ENCODE measurements at places on chromosomes 13 and 19.

DNA sequence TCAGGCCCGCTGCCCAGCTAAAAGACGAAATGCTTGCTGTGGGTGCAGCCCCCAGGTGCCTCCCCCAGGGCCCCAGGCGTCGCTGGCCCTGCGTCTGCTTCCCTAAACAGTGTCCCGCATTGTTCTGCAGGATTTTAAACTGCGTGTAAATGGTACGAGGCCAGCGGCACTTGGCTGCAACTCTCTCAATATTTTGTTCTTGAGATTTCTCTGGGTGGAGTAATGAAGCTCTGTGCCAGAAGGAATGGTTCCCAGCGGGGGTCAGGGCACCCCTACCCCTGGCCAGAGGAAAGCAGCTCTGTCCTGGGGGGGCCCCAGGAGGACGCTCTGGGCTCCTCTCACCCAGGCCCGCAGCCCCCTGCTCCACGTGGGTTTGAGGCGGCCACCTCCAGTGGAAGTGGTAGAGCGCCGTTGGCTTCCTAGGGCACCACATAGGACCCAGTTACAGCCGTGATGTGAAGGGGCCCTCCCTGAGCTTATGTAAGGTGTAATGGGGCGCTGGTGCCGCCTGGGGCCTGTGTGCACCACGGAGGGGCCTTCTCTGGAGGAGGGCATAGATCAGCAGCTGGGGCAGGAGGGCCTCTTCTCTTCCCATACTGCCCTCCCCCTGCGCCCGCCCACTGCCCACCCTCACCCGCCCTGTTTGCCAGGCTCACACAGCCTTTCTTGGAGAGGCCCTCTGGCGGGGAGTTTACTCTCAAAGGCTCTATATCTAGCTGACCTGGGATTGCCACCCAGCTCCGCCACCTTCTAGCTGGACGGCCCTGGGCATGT is 19.8 kb downstream of the PAK4 start:
- no peak for DNase-seq

- no peak for DNase-seq
Measured at GRCh38 chr19:5091684-5092480, 123.0 kb downstream of the KDM4B start.

DNA sequence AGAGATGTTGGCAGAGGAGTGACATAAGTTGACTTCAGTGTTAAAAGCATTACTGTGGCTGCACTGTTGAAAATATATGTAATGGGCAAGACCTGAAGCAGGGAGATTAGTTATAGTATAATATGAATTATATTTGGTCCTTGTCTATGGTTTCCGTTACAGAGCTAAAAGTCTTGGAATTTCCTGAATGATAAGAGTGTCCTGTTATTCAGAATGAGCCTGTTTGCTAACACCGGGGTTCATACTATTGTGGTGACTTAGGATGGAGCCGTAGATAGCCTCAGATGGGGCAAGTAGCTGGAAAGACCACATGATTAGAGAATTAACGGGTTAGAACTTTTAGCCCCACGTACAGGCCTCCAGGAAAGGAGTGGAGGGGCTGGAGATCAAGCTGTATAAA is 5.7 kb downstream of the USPL1 start:
- DNase-seq: no peak

GRCh38 chr19:53965091-53965490 is 2.4 kb downstream of the CACNG8 start:
- DNase-seq: no peak

GRCh38 chr19:20999731-21000352 is 20.6 kb upstream of the ZNF430 start:
- DNase-seq: peak; percentile 77

DNA sequence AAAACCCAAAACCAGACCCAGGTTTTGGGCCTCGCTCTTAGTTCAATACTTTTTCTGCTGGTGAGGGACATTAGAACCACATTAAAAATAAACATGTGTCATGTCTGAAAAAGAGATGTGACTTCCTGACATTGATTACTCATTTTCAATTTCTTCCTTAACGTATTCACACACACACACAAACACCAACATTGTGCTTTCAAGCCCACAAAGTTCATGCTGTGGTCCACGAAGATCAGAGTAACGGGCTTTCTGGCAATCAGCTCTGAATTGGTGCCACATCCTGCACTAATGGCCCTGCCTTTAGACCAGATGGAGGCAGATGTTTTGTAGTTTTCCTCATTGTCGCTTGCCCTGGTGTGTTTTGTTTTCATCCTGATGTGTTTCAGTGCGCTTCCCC is 47.9 kb upstream of the POMP start:
- no peak for DNase-seq

DNA sequence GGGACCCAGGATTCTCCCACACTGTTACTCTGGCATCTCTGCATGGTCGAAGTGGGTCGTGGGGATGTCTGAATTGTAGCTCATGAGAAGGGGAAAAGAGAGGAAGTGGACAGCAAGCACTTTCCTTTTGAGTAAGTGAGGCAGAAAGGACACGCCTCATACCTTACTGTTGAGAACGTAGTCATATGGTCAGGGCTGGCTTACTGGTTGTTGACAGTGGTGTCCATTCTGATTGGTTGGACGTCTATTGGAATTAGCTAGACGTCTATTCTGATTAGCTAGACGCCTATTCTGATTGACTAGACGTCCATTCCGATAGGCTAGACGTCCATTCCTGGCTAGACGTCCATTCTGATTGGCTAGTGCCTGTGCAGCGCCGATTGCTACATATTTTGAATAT is 12.4 kb downstream of the GRIN2D start:
- no peak for DNase-seq

- DNase-seq: no peak
Measured at GRCh38 chr19:28463493-28464053, 749.4 kb downstream of the UQCRFS1 start.

GRCh38 chr19:5590151-5590864 is 22.6 kb upstream of the TINCR start:
- no peak for DNase-seq

DNA sequence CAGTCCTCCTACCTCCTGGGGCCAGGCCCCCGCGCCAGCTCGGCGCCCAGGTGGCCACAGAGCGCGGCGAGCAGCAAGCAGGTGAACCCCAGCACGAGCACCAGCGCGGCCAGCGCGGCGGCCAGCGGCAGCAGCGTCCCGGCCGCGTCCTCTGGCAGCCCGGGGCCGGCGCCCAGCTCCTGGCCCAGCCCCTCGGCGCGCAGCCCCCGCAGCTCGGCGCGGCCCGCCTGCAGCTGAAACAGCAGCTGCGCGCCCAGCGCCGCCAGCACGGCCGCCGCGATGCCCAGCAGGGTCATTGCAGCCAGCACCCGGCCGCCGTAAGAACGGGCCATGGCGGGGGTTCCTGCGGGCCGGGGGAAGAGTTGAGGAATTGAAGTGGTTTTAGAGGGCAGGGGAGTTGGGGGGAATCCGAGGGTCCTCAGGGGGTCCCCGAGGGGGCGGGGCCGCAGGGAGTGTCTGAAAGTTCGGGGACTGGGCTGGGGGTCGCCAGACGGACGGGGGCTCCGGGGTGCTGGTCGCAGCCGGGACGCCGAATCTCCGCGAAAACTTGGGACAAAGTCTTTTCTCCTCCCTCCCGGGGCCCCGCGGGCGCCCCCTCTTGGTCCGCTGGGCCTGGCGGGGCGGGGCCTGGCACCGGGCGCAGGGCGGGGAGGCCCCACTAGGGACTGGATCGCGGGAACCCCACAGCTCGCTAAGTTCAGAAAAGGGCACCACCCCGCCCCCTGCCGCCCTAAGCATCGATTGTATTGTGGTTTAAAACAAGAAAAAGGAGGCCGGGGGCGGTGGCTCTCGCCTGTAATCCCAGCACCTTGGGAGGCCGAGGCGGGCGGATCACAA is at the start of gene TMEM221:
TSS of gene TMEM221 (minus strand) at position 538 of the 837 bp plus-strand sequence. CDS start at position 332, 206 bp downstream.
- DNase-seq: peak; percentile 53

GRCh38 chr13:53807251-53807834 is 778.7 kb downstream of the OLFM4 start:
- no peak for DNase-seq

- no peak for DNase-seq
Measured at GRCh38 chr13:109105899-109106298, 476.5 kb downstream of the MYO16 start.

DNA sequence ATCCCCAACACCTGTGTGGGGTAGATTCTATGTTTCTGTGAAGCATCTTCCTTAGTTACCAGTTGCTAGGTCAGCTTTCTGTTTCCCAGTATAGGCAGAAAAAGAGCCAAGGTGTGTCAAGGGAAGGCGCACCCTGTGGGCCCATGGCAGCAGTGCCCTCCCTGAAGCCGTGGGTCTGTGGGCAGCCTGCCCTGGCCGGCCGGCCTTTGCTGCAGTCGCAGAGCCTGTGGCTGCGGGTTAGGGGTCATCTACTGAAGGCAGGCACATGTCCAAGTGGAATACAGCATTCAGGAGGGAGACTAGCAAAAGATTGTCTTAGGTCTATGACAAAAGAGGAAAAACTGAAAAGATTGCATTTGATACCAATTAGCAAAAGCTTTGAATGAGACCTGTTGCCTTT is 214.0 kb downstream of the IRS2 start:
- DNase-seq: no peak
